ENCODE measurements at places on chromosomes 4 and X.
A peak's percentile ranks its signal among the peaks of the same experiment; 100 is the strongest.

DNA sequence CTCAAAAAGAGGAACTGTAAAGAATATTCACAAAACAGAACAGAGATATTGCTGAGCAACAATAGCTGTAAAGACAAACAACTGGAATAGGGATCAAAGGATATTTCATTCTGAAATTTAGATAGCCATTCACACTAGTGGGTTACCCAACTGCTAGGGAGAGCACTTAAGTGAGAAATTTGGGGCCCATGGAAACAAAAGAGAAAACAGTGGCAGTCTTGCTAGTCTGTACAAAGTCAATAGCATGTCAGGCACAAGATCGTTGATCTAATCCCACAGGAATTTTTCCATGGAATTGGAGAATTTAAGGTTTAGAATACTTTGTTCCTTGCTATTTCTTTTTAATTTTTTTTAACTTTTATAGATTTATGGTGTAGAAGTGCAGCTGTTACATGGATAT is 467.0 kb downstream of the PCDH18 start:
- no peak for DNase-seq

- DNase-seq: no peak
These were observed 154.4 kb upstream of the KLF3 start for GRCh38 chr4:38509551-38509950.

DNA sequence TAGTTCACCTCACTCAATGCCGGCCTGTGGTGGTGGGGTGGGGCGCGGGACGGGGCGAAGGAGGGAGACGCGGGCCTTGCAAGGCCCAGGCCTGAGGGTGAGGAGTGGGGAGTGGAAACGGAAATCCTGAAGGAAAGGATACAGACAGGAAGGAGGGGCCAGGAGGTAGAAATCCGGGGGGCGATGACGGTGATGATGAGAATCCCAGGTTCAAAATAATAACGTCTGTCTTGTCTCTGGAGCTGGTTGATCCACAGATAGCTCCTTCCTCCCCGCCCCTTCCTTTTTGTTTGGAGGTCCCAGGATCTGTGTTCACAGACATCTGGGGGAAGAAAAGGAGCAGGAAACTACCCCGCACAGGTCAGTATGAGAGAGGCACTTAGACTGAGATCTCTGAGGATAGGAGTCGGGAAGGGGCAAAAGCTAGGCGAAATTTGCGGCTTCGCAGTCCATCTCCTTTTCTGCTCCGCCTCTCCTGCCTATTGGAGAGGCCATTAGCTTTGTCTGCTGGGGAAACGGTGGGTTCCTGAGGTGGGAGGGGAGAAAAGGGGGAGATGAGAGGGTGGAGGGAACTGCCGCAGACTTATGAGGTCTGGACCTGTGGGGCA is 746 bp downstream of the TCEAL7 start:
- DNase-seq: no peak

DNA sequence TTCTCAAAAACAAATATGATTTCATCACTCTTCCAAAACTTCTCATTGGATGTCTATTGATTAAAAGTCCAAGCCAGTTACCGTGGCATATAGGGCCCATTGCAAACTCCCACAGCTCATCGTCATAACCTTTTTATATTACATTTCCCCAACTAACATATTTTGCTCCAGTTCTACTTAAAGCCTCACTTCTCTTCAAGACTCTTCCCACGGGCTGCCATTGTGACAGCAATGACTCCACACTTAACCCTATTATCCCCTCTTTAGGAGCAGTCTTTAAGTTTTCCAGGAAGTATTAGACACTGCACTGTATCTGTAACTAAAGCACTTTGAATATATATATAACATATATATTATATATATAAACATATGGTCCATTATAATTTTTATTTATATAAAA is 44.5 kb downstream of the DTHD1 start:
- DNase-seq: no peak

GRCh38 chr4:6869944-6870343 is 39.7 kb upstream of the TBC1D14 start:
- DNase-seq: no peak

- DNase-seq: no peak
These were observed 243.0 kb downstream of the IDS start for GRCh38 chrX:149262086-149262485.

- DNase-seq: no peak
These were observed 45.4 kb downstream of the CXorf58 start for GRCh38 chrX:23952984-23953907.

DNA sequence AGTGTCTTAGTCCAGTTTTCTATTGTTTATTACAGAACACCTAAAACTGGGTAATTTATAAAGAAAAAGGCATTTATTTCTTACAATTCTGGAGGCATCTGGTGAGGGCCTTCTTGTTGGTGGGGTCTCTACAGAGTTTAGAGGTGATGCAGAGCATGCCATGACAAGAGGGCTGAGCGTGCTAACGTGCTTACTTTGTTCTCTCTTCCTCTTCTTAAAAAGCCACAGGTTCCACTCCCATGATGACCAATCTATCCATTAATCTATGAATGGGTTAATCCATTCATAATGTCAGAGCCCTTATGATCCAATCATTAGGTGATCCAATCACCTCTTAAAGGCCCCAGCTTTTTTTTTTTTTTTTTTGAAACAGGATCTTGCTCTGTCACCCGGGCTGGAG is 291.5 kb upstream of the GALNTL6 start:
- DNase-seq: no peak

GRCh38 chr4:44121210-44121609 is 327.4 kb downstream of the KCTD8 start:
- DNase-seq: no peak

GRCh38 chrX:47623540-47624027 is 3.9 kb upstream of the SYN1 start:
- peak; percentile 25 for DNase-seq

GRCh38 chr4:102608190-102608589 is 107.0 kb downstream of the NFKB1 start:
- no peak for DNase-seq

GRCh38 chrX:103418811-103419340 is 42.5 kb downstream of the BEX3 start:
- DNase-seq: no peak

DNA sequence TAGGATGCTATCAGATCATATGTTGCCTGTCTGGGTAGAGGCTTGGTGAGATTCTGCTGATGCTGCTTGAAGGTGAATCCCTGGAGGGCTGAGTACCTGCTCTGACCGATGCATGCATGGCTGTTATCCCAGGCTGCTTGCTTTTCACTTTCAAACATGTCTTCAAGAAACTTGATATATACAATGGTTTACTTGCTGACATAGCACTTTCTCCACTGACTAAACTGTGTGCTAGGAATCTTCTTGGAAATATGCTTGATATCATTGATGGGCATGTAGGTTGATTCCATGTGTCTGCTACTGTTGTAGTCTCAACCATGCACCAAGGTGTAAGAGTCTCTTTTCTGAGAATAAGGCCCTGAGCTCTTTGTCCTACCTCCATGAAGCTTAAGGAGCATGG is 79.6 kb upstream of the WDR1 start:
- no peak for DNase-seq

GRCh38 chr4:56971383-56971782 is 6.0 kb downstream of the NOA1 start:
- DNase-seq: no peak

- DNase-seq: no peak
These were observed 421.3 kb downstream of the MID1IP1 start for GRCh38 chrX:39222346-39223113.

- DNase-seq: no peak
These were observed 235.1 kb downstream of the LDB2 start for GRCh38 chr4:16663307-16663706.

GRCh38 chr4:79597266-79597665 is 189.2 kb upstream of the GK2 start:
- no peak for DNase-seq

- DNase-seq: no peak
These were observed 552.6 kb downstream of the NAP1L3 start for GRCh38 chrX:93120805-93121204.

DNA sequence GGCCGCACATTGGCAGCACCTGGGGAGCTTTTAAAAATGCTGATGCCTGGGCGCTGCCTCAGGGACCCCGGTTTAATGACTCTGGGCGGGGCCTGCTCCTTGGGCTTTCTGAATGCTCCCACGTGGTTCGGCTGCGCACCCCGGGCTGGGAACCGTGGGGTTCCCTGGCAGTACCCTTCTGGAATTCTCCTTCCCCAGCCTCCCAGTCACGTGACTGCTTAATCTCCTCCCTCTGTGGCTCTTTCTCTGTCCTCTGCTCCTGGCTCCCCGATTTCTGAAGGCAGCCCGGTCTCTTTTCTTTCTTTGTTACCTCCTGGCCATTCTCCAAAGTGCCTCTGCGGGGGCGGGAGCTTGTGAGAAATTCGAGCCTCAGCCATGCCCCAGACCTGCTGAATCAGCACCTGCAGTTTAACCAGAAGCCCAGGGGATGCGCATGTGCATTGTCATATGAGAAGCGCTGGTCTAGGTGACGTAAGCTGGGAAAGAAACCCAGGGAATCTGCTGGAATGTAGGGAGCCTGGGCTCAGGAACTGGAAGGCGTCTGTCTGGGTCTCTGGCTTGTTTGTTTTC is 16.6 kb downstream of the CLCN4 start:
- no peak for DNase-seq

- DNase-seq: no peak
These were observed 7.6 kb downstream of the NEUROG2 start for GRCh38 chr4:112508356-112508755.

DNA sequence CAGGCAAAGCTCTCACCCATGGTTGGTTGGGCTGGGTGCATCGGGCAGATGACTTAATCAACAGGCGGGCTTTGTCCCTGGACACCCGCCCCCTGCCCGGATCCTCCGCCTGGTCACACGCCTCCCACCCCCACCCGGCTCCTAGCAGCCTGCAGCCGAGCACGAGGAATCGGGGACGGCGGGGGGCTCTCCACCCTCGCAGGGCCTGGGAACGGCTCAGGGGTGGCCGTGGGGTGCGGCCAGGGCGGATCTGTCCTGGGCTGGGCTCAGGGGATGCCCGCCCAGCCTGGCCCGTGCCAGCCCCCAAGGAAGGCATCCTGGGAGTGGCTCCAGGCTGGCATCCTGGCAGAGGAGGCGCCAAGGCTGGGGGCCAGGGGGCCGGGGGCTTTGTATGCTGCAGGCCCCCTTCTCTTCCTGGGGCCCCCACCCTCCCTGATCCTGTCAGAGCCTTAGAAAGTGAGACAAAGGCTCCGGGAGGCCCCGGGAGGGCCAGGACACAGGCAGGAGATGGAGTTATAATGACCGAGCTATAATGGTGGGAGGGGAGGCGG is 32.5 kb upstream of the FGFR3 start:
- no peak for DNase-seq

DNA sequence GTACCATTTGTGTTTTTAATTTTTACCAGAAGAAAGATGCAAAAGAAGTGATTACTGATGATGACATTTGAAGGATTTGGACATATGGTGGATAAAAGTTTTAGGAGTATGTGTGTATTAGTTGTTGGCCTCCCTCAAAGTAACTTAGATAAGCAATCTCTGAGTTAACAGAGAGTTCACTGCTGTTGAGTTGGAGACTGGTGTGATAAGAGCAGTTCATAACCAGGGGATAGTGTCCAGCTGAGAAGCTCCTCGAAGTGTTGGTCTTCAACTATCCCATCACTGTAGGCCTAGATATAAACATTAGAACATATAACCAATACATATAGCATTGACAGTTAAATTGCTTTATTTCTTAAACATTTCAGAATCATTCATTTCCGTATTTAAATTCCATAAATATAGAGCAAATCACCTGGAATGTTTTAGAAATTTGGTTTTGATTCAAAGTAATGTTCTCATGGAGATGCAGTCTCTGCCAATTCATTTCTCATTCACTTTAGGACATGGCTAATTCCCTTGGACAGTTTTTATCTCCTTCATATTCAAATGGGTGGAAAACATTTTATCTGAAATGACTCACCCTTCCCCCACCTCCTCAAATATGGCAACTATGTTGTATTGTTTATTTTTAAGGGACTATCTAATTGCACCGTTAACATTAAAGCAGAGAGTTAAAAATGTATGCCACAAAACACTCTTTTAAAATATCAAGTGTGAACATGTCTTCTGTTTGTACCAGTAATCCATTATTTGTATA is 136.8 kb upstream of the SLC4A4 start:
- DNase-seq: no peak

DNA sequence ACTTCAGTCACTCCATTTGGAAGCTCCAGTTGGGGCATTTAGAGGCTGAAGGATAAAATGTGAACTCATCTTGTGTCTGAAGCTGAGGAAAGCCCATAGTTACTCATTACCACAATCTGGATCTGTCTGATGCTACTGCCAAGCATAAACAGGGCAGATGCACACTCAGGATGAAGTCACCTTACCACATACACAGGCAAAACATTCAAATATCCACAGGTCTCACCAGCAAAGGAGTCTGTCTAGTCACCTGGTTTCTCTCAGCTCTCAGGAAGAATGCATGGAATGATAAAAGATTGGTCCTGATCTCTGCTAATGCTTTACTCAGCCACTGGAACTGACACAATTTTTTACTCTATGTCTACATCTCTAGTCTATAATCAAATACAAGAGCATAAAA is 13.0 kb upstream of the ODAPH start:
- DNase-seq: no peak

DNA sequence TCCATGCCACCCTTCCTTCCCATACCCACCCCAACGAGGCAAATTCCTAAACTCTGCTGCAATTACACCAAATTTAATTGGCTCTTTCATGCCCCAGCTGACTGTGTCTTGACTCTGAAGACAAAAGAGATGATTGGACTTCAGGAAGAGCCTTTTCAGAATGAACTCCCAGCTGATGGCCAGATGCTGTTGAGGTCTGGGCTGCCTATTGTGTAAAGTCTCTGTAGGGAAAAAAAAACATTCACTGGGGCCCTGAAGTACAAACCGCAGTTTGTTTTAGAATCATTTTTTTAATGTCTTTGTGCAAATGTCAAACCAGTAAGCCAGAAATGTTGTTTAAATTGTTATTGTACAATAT is 174.8 kb downstream of the HHIP start:
- no peak for DNase-seq

GRCh38 chr4:144648042-144648441 is 2.1 kb downstream of the HHIP start:
- no peak for DNase-seq

DNA sequence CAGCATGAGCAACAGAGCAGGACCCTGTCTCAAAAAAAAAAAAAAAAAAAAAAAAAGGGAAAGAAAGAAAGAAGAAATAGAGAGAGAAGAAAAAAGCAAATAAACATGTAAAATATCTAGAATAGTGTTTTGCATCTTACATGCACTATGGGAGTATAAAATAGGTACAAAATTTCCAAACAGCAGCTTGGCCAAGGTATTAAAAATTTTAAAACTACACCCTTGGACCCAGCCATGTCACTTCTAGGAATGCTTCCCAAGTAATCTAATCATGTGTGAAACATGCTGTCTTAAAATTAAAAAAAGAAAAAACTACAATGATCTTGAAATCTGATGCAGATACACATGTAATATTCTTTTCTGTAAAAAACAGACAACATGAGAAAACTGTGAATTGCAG is 21.6 kb downstream of the IRF2 start:
- no peak for DNase-seq
